ENCODE measurements at places on chromosomes 7 and 10.

GRCh38 chr10:1395025-1395480 is 338.9 kb downstream of the WDR37 start:
- no peak for DNase-seq

DNA sequence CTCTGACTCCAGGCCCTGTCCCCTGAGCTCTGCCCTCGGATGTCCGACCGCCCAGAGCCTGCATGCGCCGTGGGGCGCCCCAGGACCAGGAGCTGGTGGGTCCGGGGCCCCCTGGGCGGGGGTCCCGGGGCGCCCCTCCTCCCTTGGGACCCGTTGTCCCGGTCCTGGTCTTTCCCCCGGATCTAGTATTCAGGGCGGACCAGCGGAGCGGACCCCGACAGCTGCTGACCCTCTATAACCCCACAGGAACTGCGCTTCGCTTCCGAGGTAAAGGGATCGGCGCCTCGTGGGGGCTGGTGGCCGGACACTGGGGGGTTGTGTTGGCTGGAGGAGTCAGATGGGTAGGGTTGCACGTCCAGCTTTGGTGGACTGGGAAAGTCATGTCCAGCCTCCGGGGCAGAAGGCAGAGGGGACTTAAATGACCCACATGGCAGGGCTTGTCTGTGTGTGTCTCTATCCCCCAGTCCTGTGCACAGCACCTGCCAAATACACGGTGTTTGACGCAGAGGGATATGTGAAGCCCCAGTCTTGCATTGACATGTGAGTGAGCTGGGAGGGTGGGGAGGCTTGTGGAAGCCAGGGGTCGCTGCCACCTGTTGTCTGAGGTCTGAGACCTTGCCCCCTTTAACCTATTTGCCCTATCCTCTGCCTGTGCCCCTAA is 520 bp downstream of the MOSPD3 start:
- no peak for DNase-seq

DNA sequence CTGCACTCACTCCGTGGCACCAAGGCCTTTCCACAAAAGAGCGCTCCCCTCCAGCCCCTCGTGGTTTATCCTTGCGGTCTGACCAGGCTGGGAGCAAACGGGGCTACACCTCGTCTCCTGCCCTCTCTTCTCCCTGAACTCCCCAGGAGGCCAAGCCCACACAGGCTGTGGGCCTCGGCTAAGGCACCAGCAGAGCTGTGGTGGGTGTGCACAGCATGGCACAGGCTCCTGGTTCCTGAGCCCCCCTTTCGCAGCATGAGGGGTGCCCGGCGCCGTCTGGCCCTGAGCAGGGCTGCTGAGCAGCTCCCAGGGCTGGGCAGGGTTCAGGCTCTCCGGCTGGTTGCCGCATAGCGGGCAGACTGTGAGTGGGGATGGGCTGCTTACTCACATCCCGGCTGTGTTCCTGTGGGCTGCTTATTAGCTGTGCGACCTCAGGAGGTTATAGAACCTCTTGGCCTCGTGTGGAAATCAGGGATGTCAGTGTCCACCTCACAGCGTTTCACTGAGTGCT is 90.4 kb downstream of the ZMIZ1 start:
- no peak for DNase-seq

- no peak for DNase-seq
Measured at GRCh38 chr10:6669269-6669859, 89.3 kb upstream of the PRKCQ start.

DNA sequence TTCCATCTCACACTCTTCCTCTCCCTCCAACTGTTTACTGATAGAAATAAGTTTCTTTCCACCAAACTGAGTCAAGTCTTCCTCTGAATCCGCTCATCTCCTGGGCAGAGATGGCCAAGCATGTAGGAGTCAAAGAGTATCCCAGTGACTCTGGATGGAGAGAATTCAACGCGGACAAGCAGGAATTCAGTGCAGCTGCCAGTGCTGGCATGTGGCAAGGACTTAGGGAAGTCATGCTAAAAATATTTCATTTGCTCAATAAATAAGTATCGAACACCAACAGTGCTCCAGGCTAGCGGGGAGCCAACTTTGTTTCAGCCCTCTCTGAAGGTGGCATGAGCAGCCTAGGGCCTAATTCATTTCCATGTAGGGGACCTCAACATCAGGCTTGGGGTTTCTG is 351.6 kb upstream of the ZMIZ1 start:
- no peak for DNase-seq

DNA sequence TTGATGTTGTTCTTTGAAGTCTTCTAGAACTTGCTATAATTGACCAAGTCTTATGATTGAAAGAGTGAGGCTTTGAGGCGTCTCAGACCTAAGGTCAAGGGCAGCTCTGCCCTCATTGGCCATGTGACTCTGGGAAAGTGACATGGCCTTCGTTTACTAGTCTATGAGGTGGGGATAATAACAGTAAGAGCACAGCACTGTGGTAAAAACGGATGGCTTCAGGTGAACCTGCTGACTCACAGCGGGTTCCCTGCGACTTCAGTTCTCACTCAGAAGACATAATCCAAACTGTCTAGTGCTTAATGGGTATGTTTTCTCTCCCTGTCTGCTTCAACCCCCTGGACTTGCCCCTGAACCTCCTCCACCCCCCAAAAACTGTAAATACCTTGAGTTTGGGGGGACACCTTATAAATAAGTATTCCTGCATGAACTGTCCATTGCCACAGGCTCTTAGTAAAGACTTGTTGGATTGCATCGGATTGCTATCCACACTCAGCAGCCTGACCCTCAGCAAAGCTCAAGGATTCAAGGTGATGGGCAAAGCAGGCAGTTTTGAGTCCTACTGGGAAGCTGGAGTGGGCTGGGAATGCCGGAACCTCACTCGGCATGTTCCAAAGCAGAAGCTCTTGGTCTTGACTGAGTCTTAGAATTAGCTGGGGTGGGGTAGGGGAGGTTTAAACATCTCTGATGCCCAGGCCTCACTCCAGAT is 304.6 kb downstream of the KLF6 start:
- DNase-seq: no peak

GRCh38 chr10:99782447-99783286 is at the start of gene ABCC2:
TSS of gene ABCC2 (plus strand) at chr10:99782640. CDS start at chr10:99782845, 205 bp downstream.
- no peak for DNase-seq

DNA sequence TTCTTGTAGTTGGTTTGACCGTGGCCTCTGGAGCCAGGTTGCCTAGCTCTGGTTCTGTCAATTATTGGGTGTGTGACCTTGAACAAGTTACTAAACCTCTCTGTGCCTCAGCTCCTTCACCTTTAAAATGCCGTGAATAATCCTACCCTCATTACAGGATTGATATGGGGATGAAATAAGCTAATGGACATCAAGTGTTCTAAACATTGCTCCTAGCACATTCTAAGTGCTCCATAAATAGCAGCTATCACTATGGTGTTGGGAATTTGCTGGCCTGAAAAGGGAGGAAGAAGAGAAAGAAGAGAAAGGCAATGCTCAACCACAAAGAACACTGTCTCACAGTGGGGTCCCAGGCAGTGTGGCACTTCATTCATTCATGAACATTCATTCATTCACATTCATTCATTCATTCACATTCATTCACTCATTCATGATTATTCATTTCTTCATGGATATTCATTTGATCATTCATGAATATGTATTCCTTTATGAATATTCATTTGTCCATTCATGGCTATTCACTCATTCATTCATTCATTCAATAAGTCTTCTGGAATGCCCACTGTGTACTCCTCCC is 38.8 kb downstream of the TMEM130 start:
- DNase-seq: no peak

DNA sequence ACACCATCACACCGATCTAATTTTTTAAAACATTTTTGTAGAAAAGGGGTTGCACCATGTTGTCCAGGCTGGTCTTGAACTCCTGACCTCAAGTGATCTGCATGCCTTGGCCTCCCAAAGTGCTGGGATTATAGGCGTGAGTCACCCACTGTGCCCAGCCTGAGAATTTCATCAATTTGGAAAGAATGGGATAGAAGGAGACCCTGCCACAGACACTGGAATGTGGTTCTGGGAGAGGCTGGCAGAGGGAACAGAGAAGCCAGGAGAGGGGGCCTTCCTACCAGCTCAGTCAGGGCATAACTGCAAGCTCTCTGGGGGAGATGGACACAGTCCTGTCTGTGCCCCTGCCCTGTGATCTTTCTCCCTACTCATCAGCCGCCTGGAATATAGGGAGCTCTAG is 42.1 kb upstream of the MKRN1 start:
- no peak for DNase-seq

DNA sequence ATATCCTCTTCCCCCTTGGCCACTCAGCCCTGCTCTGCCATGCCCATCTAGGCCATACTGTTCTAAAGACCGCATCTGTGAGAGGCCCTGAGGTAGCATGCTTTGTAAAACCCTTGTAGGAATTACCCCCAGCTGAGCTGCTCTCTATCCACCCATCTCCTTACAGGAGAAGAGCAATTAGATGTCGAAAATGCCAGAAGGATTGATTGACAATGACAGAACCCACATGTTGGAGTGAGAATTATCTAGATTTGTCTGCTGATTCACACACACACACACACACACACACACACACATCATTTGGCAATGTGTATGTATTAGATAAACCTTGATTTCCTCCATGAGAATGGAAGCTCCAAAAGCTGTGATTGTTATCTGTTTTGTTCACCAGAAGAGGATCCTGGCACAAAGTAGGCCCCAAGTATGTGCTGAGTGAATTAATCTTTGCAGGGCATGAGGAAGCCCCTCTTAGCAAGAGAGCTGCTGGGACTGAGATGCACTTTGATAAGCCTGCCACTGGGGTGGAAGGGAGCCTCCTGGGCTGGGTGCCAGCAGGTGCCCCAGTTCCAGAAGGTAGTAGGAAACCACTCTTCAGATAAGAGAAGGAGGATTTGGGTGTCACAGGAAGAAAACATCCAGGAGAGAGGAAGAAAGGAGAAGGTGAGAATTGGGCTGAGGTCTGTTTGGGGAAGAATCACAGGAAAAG is 187.5 kb upstream of the ADO start:
- DNase-seq: no peak

- DNase-seq: no peak
Measured at GRCh38 chr10:22437620-22438588, 92.6 kb downstream of the SPAG6 start.

DNA sequence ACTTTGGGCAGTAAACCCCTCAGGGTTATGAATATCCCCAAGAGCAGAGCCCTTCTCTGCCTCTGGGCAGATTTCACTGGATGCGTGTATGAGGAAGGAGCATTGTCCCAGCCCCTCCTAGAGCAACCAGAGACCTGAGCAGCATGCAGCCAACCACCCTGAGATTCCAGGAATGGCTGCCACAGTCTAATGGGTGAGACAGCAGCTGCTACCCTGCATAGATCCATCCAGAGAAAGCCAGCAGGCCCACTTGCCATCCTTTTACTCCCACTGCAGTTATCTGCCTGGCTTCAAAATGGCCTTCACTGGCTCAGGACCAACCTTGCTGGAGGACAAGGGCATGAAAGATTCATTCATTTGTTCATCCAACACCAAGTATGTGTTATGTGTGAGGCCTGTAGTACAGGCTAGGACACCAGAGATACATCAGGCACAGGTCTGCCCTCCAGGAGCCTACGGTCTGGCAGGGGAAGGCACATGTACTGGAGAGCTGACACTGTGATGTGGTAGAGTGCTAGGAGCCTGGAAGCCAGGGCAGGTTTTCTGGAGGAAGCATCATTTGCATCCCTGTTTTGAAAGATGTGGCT is 26.2 kb upstream of the C10orf105 start:
- no peak for DNase-seq

DNA sequence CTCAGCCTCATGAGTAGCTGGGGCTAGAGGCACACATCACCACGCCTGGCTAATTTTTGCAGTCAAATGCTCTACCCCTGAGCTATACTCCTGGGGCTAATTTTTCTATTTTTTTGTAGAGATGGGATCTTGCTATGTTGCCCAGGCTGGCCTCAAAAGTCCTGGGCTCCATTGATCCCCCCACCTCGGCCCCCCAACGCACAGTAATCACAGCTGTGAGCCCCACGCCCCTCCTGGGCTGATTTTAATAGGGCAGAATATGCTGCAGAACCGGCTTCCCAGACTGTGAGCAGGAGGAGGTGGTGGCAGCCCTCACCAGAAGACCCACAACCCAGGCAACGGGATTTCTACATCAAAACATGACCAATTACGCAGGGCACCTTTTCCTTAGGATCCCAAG is 15.2 kb downstream of the BRAT1 start:
- DNase-seq: no peak

- no peak for DNase-seq
Measured at GRCh38 chr10:28332726-28333125, 29.9 kb upstream of the MPP7 start.

- no peak for DNase-seq
Measured at GRCh38 chr7:131087756-131088658, 239.7 kb upstream of the MKLN1 start.

- DNase-seq: no peak
Measured at GRCh38 chr10:74194545-74194944, 43.5 kb downstream of the ADK start.

DNA sequence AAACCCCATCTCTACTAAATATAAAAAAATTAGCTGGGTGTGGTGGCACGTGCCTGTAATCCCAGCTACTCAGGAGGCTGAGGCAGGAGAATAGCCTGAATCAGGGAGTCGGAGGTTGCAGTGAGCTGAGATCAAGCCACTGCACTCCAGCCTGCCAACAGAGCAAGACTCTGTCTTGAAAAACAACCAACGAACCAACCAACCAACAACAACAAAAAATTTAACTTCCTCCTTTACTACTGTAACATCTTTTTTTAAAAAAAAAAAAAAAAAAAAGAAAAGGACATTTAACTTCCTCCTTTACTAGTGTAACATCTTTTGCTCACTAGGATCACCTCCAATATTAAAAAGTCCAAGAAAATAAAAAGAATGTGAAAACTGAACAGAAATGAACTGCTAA is 92.3 kb upstream of the TMEM168 start:
- DNase-seq: no peak

DNA sequence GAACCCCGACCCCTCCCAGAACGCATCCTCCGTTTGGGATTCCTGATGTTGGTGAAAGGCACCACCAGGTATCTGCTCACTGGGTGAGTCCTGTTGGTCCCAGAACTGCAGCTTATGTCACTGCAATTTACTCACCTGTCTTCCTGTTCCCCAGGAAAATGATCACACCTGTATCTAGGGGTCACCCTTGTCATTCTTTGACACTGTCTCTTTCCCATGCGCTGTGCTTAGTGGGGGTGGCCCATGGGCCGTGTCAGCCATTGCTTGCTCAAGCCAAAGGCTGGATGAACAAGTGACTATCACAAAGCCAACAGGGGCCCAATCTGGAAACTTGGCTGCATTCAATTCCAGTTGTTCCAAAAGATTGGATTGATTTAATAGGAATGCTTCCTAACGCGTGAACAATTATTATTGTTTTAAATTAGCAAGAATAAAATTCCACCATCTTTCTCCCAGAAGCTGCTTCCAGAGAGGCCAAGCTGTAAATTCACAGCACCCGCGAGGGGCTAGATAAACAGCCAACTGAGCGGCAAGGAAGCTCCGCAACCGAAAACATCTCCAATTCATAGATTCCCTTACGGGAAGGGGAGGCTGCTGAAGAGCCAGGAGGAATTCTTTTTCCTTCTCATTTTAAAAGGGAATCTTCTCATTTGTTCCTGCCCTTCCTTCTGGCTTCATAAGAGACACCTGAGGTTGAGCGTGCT is 134.8 kb upstream of the ZMIZ1 start:
- DNase-seq: no peak

DNA sequence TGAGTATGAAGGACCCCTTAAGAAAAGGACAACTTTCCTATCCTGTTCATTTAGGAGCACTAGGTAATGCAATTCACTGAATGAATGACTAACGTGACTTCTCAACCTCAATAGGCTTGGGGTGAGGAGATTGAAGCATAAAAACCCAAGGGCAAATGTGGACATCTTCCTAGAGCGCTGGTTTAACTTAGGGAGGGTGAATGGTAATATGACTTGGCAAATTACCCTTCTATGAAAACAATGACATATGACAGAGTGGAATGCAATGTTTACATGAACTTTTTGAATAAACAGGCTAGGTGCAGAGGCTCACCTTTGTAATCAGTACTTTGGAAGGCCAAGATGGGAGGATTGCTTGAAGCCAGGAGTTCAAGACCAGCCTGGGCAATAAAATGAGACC is 83.9 kb upstream of the ANK3 start:
- no peak for DNase-seq
